Stimulated activated CD8-positive, alpha-beta memory T cell treated with anti-CD3 and anti-CD28 coated beads, Interleukin-4, amount 100 ng/mL, for 48 hours (primary cell): ENCODE measurements at places on chromosomes 6 and 20.

GRCh38 chr20:62398120-62398821 is 8.8 kb downstream of the CABLES2 start:
- no peak for DNase-seq

GRCh38 chr6:106085984-106086813 is at the start of gene PRDM1:
TSS of gene PRDM1 (plus strand) at chr6:106086336. CDS start at chr6:106086554, 218 bp downstream.
- DNase-seq, result peak; percentile 83

DNA sequence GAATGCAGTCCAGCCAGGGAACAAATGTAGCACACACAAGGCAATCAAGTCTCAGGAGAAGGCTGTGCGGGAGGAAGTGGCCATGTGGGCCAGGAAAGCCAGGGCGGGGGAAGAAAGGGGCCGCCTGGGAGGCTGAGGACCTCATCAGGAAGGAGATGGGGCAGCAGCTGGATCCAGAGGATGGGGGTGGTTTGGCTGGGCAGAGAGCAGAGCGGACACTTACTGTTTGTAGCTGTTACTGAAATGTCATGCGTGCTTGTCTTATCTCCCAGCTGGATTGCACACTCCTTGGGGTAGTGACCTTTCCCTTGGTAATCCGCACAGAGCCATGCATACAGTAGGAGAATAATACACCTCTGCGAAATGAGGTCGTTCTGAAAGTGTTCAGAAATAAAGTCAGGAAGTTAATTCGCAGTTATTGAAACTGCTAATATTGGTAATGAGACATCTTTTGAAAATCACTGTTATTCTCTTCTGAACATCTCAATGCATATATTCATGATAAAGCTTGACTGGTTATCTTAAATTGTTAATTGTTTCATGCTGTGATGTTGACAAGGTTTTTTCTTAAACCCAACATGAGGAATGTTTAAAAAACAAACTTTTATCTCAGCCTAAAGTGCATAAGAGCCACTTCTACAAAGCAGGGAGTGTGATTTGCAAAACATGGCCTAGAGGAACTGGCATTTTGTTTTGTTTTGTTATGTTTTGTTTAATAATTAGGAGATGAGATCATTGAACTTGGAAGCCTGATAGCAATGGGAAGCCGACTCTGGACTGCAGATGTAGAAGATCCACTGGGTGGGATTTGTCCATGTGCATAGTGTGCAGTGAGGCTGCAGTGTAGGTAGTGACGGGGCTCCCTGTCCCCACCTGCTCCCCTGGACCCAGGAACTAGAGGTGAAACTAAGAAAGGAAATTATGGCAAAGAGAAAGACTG is 18.0 kb upstream of the MAP3K4 start:
- DNase-seq, result no peak

GRCh38 chr6:110044096-110044495 is 66.0 kb downstream of the GPR6 start:
- DNase-seq, result no peak

DNA sequence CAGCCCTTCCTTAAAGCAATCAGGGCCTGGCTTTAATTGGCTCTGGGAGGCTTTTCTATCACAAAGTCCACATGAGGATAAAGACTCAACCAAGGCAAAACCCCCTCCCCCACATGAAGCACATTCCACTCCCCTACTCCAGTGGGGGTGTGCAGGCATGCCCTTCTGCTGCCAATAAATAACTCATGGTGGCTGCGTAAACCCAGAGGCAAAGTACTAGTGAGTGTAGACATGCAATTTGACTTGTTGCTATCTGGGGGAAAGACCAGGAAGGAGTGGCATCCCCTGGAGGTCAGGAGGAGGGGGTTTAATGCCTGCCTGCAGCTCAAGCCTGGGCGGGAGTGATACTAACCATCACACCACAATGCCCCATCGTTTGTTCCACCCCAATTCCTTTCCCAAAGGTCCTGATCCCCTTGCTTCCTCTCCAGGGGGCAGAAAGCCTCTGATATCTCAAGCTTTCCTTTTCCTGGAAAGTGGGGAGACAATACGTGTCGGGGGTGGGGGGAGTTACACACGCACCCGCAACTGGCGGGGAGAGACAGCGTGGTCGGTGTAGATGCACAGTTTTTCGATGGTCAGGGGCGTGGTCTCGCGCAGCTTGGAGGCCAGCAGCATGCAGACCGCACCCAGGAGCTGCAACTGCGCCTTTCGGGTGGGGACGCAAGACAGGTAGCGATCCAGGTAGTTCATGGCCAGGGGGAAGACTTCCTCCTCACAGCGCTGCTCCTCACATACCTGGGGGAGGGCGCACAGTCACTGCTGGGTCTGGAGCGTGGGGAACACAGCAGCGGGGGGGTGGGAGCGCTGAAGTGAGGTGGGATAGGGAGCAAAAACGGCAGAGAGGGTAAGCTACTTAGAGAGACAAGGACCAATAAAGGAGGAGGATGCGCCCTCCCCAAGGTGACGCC is 1.5 kb downstream of the CCND3 start:
- peak; percentile 68 for DNase-seq

GRCh38 chr6:16472349-16473069 is 234.1 kb downstream of the GMPR start:
- DNase-seq, result no peak

- DNase-seq, result no peak
Observed at GRCh38 chr20:40692240-40693011, 3.4 kb upstream of the MAFB start.

- no peak for DNase-seq
Observed at GRCh38 chr20:25242231-25242630, 5.7 kb upstream of the PYGB start.

- DNase-seq, result no peak
Observed at GRCh38 chr6:35058865-35059522, 82.1 kb downstream of the TCP11 start.

- DNase-seq, result no peak
Observed at GRCh38 chr20:50715694-50716093, 15.7 kb upstream of the PARD6B start.

GRCh38 chr6:44067173-44068139 is 59.8 kb downstream of the MRPL14 start:
- DNase-seq, result no peak

DNA sequence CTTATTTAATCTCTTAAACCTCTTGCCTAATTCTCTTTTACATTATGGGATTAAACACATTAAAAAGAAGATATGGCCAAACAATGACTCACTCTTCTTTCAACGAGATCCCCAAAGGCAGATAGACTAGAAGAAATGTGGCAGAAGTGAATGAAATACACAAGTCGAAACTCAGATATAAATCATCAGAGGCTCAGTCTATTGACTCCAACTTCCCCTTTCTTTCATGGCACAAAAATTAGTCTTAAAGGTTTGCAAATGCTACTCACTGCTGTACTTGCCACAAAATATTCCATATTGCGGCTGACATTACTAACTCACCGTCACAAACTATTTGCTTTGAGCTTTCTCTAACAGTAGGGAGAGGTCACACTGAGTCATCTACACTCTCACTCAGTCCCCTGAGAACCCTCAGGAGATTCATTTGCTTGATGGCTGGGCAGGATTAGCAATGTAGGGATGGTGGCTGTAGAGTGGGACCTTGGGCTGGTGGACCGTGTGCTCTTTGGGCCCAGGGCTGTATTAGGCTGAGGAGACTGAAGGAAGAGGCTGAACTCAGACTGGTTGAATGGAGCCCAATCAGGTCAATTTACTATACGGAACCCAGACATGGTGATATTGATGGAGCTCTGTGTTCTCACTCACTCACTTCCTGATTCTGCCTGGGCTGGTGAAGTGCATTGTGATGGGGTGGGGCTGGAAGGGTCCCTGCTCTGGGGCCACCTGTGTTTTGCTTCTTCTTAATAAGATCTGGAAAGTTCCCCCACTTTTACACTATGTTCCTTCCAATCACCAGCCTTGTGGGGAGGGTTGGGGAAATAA is 42.8 kb upstream of the UBR2 start:
- DNase-seq, result no peak

DNA sequence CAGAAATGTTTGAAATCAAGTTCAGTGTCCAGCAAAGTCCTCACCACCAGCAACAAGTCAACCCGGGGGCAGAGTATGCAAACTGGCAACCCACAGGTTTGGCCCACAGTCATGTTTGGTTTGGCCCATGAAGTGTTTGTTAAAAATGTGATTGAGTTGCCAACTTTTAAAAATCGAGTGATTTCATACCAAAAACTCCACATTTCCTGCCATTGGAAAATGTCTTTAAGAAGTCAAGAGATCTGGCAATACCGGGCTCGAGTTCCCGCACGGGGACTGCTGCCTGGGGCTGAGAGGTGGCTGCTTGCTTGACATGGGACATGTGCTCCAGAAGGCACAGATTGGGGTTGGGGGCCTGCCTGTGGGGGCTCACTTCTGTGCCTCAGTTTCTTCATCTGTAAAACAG is 36.1 kb downstream of the PREX1 start:
- DNase-seq, result no peak

DNA sequence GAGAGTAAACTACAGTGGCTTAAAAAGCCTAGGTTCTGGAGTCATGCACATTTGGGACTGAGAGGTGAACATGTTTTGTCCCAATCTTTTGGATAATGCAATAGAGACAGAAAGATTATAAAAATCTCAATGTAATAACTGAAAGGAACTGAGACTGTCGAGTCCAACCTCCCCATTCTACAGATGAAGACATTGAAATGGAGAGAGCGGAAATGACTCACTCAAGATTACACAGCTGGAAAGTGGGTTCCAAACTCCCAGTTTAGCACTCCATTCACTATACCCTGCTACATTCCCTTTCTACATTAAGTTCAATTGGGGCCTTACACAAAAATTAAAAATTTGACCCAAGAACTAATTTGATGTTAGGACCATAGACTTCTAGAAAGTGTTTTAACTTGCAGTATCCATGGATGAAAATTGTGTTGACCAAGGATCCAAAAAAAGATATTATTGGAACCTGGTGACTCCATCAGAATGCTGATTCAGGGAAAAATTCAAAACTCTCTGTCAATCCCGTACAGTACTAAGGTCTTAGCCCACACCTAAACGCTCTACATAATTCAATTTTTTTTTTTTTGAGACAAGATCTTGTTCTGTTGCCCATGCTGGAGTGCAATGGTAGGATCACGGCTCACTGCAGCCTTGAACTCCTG is 1.5 kb upstream of the ILRUN start:
- no peak for DNase-seq

DNA sequence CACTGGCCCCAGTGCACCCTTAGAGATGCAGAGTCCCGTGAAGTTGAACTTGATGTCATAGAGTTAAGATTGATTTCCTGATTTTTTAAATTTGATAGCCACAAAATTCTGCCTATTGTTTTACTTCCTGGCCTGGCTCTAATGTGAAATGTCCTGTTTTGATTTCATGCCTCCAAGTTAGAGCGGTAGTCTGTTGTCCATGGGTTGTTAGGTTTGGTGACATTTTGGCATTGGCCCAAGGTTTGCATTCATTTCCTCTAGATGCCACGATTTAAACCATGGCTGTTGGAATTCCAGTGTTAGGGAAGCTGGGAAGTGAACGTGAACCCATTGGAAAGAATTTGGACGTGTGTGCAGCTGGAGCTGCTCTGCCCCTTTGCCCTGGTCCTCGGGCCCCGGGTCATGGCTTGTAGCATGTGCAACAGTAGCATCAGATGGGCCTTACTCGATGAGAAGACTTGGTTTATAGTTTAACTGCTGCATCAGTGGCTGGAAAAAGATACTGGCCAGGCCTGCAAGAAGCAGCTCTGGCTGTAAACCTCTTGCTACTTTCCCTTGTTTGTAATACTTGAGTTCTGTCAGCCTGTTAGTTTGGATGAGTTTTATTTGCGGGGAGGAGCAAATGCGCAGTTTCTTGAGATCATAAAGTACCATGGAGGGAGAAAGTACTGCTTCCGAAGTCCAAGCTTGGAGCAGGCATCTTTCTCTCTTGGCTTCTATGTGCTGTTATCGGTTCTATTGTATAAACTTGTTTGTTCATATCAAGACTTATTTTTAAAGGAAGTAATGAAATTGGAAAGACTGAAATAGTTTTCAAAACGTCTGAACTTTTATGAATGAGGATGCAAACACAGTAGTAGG is 121.4 kb upstream of the CLDN20 start:
- no peak for DNase-seq

DNA sequence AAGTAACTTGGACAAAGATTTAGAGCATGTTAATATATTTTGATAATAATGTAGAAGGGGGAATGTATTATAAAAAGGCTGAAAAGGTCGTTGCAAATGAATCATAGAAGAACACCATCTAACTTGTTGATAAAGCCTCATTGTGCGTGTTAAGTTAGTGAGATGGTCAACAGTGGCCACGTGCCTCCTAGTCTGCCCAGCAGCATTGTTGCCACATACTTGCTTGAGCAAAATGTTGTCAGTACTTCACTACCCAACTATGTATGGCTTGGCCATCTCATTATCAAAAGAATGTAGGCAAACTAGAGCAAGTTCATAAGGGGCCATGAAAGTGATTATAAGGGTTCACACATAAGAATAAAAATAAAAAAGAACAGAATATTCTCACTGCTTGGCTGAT is 84.6 kb downstream of the PHACTR1 start:
- no peak for DNase-seq

DNA sequence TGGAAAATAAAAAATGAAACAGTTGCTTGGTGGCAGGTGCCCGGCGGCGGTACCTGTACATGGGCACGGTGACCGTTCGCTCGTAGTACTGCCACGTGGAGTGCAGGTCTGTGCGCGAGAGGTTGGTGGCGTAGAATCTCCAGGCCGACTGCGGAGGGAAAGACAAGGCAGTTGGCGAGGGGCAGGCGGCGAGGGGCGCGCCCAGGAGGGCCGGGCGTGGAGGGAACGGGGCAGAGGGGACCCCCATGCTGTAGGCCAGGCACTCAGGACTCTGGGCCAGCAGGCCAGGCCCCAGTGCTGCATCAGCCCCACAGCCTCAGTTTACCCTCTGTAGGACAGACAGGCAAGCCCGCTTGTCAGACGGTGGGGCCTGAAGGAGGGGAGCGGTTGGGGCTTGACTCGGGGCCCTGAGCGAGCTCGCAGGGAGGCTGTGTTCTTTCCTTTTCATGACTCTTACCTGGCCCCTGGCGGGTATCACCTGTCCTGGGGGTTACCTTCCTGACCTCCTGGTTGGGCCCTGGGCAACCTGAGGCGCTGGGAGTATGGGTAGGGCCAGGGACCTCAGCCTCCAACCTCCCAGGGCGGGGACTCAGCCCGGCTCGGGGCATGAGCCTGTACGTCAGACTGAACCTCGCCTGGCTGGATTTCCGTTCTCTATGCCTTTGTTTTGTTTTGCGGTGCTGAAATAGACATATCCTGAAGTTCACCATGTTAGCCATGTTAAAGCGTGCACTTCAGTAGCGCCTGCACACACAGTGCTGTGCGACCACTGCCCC is 38.5 kb downstream of the KCNQ2 start:
- no peak for DNase-seq

DNA sequence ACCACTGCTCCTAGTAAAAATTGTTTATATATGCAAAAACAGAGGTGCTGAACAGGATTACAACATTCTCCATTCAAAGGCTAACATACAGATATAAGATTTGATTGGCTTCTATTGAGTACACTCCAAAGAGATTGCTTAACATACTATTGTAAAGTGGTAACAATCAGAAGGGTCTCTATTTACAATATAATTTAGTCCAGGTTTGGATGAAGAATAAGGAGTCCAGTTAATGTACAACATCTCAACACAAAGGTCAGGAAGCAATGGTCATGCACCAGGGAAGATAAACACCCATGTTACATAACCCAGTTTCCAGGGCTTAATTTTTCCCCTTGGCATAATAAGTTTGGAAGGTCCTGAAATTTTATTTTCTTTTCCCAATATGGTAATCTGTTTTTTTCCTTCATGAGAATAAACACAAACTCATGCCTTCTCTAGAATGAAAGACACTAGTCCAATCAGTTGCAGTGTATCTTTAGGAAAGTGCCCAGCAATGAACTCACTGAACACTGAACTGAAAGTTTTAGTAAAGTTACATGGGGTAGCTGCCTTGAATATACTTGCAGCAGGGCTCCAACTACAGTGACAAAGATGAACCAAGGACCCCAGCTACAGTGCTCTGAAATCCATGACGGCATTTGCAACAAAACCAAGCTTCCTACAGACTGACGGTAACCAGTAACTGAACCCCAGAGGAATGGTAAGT is 255.3 kb upstream of the GJE1 start:
- no peak for DNase-seq
